ENCODE measurements at places on chromosomes 3 and 15.

DNA sequence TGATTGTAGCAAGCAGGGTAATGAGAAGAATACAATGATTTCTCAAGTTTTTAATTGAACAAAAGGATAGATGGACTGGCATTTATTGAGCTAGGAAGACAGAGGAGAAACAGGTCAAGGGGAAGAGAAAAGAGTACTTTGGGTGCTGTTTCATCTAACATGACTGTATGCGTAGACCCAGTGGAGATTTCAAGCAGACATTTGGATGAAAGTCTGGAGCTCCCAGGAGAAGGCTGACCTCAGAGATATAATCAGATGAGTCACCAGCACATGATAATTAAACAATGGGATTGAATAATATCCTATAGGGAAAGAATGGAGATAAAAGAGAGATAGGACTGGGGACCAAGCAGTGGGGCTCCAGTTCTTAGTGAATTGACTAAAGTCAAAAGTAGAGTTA is 194.9 kb downstream of the ARRDC4 start:
- no peak for DNase-seq

DNA sequence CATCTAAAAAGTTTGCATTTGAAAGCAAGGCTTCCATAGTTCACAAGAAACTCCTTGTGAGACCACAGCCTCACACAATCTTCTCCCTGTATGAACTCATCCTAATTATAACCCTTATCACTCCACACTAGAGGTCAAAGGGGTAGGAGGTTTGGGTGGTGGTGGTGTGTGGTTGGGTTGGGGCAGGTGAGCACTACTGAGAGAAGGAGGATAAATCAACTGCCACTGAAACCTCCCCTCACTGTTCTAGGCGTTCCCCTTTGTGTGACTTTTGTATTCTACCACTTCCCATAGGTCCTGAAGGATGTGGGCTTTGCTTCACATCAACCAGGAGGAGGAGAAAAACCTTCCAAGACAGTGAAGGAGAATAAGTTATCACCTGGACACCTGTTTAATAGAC is 6.4 kb upstream of the AGBL1 start:
- DNase-seq = no peak

DNA sequence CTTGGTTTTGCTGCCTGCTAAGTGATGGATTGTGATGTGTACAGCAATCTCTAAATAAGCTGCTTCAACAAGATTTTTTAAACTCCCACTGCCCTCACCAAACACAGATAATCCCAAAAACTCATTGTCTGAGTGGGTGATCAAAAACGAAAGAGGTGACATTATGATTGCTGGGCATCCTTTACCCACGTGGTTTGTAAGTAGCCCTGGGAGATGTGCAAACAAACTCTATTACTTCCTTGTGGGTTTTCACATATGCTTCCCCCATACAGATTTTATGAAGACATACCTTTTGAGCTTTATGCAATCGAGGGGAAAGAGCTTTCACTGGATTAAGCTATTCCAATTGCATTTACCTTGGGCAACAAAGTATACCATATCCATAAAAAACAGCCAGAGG is 1000.4 kb downstream of the FHIT start:
- DNase-seq = no peak

DNA sequence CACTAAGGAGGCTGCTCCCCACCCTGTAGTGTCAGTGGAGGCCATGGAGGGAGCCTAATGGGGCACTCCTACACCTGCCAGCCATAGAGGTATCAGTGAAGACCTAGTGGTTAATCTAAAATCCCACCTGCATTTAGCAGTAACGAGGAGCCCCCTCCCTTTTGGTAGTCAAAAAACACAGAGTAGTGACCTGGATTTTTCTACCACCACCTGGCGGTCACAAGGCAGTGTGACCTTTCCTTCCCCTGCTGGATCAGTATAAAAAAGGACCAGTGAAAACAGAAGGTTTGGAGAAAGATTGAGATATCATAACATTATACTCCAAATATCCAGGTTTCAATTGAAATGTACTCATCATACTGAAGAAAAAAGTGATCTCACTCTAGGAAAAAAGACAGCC is 241.2 kb downstream of the PYDC2 start:
- DNase-seq = no peak

- DNase-seq = no peak
Observed at GRCh38 chr3:45273681-45274515, 47.8 kb upstream of the TMEM158 start.

GRCh38 chr3:144032531-144033239 is 61.1 kb downstream of the DIPK2A start:
- DNase-seq = no peak

GRCh38 chr3:132787616-132788300 is 65.5 kb upstream of the NPHP3 start:
- no peak for DNase-seq

GRCh38 chr3:16864610-16865313 is 20.0 kb upstream of the PLCL2 start:
- DNase-seq = no peak

GRCh38 chr3:53718462-53718861 is 127.8 kb downstream of the CHDH start:
- no peak for DNase-seq

DNA sequence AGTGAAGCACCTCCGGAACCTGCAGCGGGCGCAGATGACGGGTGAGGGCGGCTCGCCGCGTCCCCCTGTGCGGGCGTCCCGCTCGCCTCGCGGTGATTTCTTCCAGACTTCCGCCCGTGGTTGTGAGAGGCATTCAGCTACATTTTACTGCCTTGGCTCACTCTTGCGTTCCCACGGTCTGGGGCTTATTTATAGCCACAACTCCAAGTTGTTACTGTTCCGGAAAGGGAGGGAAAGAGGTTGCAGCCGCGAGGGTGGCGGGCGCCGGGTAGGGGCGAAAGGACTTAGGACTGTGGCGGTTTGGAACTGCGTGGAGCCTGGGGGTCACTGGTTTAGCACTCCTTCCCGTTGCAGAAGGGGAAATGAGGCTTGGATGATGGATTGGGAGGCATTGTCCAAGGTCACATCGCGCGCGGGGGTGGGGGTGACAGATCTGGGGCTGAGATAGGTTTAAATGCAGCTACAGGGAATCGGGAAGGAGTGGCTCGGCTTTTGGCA is 1.1 kb downstream of the HES1 start:
- DNase-seq = no peak

- no peak for DNase-seq
Observed at GRCh38 chr3:14548321-14548729, 8.2 kb upstream of the GRIP2 start.

GRCh38 chr3:195932418-195933043 is 24.2 kb upstream of the TNK2 start:
- DNase-seq = no peak

DNA sequence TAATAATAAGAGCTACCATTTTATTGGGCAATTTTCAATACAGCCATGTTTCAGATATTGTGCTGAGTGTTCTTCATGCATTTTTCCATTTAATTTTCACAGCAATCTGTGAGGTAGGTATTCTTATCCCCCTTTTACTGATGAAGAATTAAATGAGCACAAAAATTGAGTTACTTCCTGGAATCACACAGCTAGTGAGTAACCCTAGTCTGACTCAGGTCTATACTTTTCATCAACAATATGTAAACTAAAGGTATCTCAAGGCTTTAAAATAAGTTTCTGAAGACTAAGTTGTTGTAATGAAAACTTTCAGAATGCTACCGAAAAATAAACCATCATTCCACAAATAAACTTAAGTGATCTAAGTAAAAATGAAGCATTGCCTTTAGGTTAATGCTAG is 22.3 kb downstream of the HACD2 start:
- DNase-seq = no peak

DNA sequence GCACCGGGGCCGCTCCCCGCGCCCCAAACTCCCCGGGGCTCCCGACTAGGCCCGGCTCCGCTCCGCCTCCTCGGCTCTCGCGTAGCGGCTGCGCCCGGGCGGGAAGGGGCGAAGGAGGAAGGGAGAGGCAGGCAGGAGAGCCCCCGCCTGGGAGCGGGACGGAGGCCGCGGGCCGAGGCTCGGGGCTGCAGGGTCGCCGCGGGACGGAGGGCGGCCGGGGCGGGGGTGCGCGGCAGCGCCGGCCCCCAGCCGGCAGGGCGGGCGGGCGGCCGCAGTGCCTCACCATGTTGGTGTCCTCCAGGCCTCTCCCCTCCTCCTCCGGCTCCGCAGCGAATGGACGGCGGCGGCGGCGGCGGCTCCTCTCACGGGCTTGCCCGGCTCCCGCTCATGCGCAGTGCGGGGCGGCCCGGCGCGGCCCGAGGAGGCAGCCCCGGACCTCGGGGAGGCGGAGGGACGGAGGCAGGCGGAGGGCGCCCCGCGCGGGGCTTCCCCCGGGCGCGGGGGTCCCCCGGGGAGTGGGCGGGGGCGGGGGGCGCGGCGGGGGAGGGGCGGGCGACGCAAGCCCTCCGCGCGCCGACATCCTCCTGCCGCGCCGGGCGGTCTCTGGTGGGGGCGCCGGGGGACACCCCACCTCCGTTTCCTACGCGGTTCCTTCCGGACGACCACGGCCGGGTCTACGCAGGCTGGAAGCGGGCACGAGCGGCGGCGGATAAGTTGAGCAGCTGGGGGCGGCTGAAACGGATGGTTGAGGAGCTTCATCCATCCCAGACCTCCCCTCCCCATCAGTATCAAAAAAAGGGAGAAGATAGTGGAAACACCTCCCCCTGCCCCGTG is at the start of gene DCUN1D1:
DCUN1D1 (minus strand) TSS at position 335 of the 834 bp plus-strand sequence; CDS start at position 286, 49 bp downstream.
- DNase-seq = peak; percentile 88

DNA sequence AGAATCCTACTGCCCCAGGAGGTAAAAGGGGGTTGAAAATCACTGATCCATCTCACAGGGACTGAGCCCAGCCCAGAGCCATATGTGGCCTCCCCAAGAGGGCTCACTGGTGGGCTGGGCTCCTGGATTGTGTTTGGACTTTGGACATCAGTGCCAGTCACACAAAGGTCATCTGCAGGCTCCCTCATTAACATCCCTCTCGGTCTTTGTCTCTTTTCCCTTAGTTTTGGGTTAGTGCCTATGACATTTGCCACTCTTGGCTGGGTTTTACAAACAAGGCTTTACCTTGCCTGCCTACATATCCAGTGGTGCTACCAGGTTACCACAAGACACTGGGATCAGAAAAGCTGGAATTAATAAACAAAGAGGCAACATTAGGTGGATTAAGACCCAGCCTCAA is 27.9 kb downstream of the IFT122 start:
- no peak for DNase-seq

DNA sequence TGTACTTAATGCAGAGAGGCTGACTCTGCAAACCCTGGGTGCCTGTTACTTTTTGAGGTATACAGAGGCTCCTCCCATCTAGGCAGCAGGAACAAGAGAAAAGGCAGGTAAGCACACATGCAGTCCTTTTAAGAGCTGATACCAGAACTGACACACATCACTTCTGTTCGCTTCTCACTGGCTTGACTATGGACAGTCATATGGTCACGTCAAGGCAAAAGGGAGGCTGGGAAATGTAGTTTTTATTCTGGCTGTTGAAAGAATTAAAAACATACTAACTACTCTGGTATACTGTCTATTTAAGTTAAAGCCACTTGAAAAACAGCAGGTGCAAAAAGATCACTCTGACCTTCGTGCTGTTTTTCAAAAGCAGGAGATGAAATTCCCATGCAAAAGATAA is 218.3 kb downstream of the CTNNB1 start:
- no peak for DNase-seq

DNA sequence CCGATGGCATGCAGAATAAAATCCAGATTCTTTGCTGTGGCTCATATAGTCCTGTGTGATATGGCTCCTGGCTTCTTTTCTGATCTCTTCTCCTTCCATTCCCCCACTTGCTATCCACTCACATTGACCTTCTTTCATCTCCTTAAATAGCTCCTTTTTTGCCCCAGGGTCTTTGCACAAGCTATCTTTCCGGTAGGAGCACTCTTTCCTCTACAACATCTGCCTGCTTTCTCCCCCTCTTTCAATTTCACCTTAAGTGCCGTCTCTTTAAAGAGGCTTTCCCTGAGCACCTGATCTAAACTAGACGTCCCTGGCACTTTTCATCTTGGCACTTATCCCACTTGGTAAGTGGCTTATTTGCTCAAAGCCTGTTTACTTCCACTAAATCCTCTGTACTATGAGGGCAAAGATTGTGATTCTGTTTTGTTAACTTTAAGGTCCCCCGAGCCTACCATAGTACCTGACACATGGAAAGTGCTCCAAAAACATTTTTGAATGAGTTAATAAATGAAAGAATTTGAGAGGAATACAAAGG is 323.3 kb upstream of the TLE3 start:
- DNase-seq = no peak

DNA sequence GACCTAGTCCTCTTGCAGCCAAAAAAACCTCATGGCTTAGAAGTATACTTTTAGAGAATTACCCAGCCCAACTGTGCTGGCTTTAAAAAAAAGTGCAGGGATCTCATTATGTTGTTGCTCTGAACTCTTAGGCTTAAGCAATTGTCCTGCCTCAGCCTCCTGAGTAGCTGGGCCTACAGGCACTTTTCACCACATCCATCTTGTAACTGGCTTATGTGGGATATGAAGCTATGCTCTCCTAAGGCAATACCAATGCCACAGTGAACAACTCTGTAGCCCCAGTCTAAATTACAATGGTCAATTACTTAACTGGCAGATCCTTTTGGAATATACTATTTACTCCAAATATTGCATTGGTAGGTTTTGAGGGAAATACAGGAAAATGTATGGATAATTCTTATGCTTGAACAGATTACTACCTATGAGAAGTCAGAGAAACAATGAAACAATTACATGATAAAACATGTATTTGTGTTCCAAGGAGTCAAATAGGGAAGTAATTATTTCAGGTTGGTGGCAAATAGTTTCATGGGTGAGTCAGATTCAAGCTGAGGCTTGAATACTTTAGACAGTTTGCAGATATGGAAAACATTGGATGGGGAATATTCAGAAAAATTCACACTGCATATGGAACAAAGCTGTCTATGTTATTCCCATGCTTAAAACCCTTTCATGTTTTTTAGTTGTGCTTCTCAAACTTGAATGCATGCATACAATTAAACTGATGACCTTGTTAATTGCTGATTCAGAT is 34.6 kb upstream of the GPR149 start:
- DNase-seq = no peak

GRCh38 chr3:29140666-29141065 is 140.2 kb upstream of the RBMS3 start:
- no peak for DNase-seq

- no peak for DNase-seq
Observed at GRCh38 chr3:3603351-3603750, 195.9 kb upstream of the LRRN1 start.

GRCh38 chr3:29583861-29584260 is 303.0 kb downstream of the RBMS3 start:
- DNase-seq = no peak

GRCh38 chr3:182703233-182703632 is 90.1 kb upstream of the ATP11B start:
- DNase-seq = no peak

DNA sequence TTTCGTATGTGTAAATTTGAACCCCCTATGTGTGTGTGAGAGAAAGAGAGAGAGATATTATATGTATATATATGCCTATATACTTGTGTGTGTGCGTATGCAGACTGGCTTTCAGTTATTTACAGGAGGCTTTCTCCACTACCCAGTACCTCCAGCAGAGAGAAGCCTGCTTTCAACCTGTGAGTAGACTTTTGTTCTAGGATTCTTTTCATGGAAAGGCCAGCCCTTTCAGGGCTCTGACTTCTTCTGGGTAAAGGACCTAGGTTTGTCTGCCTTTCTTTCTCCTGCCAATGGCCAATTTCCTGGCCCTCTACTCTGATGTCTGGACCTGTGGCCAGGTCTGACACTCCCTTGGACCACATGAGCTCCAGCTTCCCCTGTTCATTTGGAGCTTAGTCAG is 23.8 kb downstream of the LRRC28 start:
- DNase-seq = no peak

GRCh38 chr3:80263260-80263659 is 495.5 kb upstream of the ROBO1 start:
- DNase-seq = no peak

GRCh38 chr15:77989296-77990143 is 88.0 kb downstream of the TBC1D2B start:
- DNase-seq = no peak

All from stimulated activated CD4-positive, alpha-beta T cell treated with anti-CD3 and anti-CD28 coated beads, Interleukin-1b, Interleukin-23, amount 100 ng/mL, for 4 hours (primary cell).